CD4-positive, alpha-beta T cell treated with Interleukin-15 for 4 hours (primary cell): ENCODE measurements at places on chromosomes 12 and 14.

- no peak for DNase-seq
These were observed 372.5 kb upstream of the DDHD1 start for GRCh38 chr14:53525608-53526007.

GRCh38 chr12:4979737-4980136, 63.9 kb upstream of the KCNA5 start:
- DNase-seq: no peak

- no peak for DNase-seq
These were observed 137.2 kb upstream of the NCOR2 start for GRCh38 chr12:124704619-124705018.

- no peak for DNase-seq
These were observed 412.8 kb upstream of the MGAT4C start for GRCh38 chr12:86669010-86669409.

GRCh38 chr14:64806202-64806861, 73.4 kb downstream of the SPTB start:
- DNase-seq: no peak

- DNase-seq: no peak
These were observed 583.0 kb downstream of the TMEM121 start for GRCh38 chr14:106109337-106109736.

- DNase-seq: peak; percentile 13
These were observed 286.7 kb upstream of the GRIP1 start for GRCh38 chr12:66965621-66966020.

DNA sequence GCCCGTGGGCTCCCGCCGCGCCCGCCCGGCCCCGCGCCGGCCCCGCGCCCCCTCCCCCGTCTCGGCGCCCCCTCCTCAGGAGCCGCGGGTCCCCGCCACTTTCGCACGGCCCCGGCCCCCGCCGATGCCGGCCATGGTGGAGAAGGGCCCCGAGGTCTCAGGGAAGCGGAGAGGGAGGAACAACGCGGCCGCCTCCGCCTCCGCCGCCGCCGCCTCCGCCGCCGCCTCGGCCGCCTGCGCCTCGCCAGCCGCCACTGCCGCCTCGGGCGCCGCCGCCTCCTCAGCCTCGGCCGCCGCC, 263 bp downstream of the RCOR1 start:
- DNase-seq: no peak

GRCh38 chr14:70714055-70714550, 72.4 kb downstream of the TTC9 start:
- peak; percentile 52 for DNase-seq

- no peak for DNase-seq
These were observed 83.8 kb downstream of the CCER1 start for GRCh38 chr12:90870971-90871725.

- DNase-seq: no peak
These were observed 13.2 kb downstream of the EIF5 start for GRCh38 chr14:103347091-103347815.

- DNase-seq: no peak
These were observed 72.5 kb downstream of the TSPAN9 start for GRCh38 chr12:3149515-3150307.

DNA sequence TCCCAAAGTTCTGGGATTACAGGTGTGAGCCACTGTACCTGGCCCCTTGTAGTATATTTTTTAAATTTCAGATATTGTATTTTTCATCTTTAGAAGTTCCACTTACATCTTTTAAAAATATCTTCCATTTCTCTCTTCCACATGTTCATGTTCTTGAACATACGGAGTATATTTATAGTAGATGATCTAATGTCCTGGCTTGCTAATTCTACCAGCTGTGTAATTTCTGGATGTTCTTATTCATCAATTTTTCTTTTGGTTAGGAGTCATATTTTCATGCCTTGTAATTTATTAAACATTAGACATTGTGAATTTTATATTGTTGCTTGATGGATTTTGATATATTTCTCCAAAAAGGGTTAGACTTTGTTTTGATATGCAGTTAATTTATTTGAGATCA, 30.8 kb downstream of the NTN4 start:
- no peak for DNase-seq

DNA sequence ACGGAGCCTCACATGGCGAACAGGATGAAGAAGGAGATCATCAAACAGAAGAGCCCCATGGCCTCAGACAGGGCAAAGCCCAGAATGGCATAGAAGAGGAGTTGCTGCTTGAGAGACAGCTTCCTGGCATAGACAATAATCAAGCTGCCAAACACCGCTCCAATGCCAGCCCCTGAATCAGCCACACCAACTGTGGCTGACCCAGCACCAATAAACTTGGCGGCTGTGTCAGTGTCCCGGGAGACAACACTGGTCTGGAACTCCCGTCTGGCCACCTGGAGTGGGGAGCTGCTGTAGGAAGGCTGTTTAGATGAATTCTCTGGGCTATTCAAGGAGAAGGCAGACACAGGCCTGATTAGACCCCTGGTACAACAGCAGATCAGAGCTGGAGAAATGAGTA, 100.1 kb downstream of the HEATR5A start:
- no peak for DNase-seq

- no peak for DNase-seq
These were observed 297.5 kb downstream of the ZFP36L1 start for GRCh38 chr14:68495101-68496039.

- no peak for DNase-seq
These were observed 168.7 kb downstream of the PHLDA1 start for GRCh38 chr12:75862692-75863471.

DNA sequence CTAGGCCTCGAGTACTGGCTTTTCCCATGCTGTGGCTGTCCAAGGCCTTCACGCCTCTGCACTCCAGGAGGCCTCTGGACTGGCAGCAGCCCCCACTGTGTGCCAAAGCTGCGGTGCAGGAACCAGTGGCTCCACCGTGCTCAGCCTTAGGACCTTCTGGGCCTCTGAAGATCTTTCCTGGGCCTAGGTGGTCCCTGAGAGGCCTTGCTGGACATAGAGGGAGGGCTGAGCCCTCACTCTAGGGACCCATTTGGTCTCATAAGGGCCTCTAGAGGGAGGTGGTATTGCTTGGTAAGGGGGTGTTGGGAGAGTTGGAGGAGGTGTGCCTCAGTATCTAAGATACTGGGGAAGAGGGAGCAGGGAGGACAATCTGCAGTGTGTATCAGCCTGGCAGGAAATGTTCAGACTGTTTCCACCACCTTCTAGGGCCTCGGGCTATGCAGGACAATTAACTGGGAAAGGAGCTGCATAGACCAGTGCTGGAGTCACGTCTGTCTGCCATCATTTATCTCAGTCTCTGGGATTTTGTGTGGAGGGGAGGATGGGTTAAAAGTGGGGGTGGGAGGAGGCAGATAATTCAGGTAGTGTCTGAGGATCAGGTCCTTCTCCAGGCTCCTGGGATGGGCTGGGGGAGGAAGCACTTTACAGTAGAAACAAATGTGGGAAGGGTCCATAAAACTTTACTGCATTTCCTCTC, 2.9 kb downstream of the HOXC5 start:
- no peak for DNase-seq
